ENCODE measurements at places on chromosomes 2 and 18. TPM values are rescaled to one million over a fixed set of nuclear protein-coding genes. Genes with fewer than 3 reads are reported as not detected.
A peak's percentile ranks its signal among the peaks of the same experiment; 100 is the strongest.

- DNase-seq = no peak
- peak overlapping the region; percentile 65 for H3K27ac ChIP-seq
- no peak overlapping the region for H3K4me3 ChIP-seq
- H3K4me1 ChIP-seq = peaks cover 10% of the 10 kb centered on the region
- no peaks in the 10 kb centered on the region for H3K36me3 ChIP-seq
Measured at GRCh38 chr2:28268386-28268785, 124.3 kb upstream of the FOSL2 start.

DNA sequence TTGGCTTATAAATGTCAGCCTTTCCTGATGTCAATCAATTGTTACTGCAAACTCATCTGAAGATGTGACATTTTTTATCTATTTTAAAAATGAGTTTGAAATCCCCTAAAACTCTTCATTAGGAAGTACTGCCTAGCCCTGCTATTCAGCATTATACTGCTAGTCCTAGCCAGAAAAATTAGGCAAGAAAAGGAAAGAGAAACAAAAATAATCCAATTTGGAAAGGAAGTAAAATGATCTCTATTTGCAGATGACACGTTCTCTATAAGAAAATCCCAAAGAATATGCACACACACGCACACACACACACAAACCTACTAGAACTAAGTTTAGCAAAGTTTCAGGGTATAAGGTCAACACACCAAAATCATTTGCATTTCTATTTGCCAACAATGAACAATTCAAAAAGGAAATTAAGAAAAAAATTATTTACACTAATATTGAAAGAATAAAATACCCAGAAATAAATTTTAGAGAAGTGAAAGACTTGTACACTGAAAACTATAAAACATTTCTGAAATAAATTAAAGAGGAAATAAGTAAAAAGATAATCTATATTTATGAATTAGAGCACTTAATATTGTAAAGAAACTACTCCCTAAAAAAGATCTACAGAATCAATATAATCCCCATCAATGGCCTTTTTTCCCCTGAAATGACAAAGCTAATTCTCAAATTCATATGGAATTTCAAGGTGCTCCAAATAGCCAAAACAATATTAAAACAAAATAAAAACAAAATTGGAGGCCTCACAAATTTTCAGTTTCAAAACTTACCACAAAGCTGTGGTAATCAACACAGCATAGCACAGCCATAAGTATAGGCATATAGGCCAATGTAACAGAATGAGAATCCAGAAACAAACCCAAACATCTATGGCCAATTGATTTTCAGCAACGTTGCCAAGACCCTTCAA lies 433.7 kb upstream of the TRIB2 start:
- H3K4me3 ChIP-seq = no peak overlapping the region
- H3K4me1 ChIP-seq = no peaks in the 10 kb centered on the region
- H3K36me3 ChIP-seq = no peaks in the 10 kb centered on the region
- no peaks in the 10 kb centered on the region for H3K27me3 ChIP-seq
- no peak for DNase-seq
- H3K27ac ChIP-seq = no peak overlapping the region

- DNase-seq = no peak
- H3K27me3 ChIP-seq = no peaks in the 10 kb centered on the region
- no peaks in the 10 kb centered on the region for H3K36me3 ChIP-seq
- no peak overlapping the region for H3K27ac ChIP-seq
- no peak overlapping the region for H3K4me3 ChIP-seq
- H3K4me1 ChIP-seq = no peaks in the 10 kb centered on the region
Measured at GRCh38 chr18:53056064-53056463, 716.1 kb downstream of the DCC start.

RIT2 gene
- not detected for total RNA-seq

DNA sequence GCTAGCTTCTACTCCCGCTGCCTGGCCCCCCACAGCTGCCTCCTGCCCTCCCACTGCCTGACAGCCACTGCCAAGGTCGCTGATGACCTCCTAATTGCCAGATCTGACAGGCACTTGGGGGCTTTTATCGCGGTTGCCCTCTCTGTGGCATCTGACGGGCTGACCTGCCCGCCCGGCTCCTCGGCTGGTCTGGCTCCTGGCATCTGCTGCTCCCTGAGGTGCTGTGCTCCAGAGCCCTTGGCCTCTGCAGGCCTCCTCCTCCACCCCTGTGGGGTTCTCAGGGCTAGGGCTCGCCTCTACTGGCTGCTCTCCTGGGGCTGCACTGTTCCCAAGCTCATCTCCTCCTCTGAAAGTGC lies 43.1 kb downstream of the INHBB start:
- DNase-seq = no peak
- H3K27ac ChIP-seq = no peak overlapping the region
- no peaks in the 10 kb centered on the region for H3K4me1 ChIP-seq

DNA sequence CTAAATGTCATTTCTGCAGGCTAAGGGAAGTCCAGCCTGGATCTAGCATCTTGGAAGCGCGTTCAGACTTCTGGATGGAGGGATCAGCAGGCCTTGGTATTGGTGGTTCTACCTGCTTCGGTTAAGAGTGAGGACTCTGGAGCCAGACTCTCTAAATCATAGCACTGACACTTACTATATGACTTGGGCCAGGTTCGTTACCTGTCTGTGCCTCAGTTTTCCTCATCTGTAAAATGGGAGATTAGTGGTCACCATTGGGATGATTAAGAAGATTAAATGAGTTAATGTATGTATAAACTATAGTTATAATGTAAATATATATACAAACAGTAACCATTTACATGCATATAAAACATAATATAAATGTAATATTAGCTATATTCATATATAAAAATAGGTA lies 995 bp upstream of the ICOS start:
- no peaks in the 10 kb centered on the region for H3K27me3 ChIP-seq
- no peak overlapping the region for H3K4me3 ChIP-seq
- no peak overlapping the region for H3K27ac ChIP-seq
- H3K4me1 ChIP-seq = no peaks in the 10 kb centered on the region

GRCh38 chr2:85768713-85769112 lies 14.9 kb downstream of the ATOH8 start:
- H3K27ac ChIP-seq = no peak overlapping the region
- H3K4me3 ChIP-seq = no peak overlapping the region
- no peaks in the 10 kb centered on the region for H3K36me3 ChIP-seq
- no peaks in the 10 kb centered on the region for H3K27me3 ChIP-seq
- DNase-seq = peak; percentile 57

IKZF2 gene
- total RNA-seq = 4.8 TPM

RGPD8 gene
- total RNA-seq = 8.6 TPM

DNA sequence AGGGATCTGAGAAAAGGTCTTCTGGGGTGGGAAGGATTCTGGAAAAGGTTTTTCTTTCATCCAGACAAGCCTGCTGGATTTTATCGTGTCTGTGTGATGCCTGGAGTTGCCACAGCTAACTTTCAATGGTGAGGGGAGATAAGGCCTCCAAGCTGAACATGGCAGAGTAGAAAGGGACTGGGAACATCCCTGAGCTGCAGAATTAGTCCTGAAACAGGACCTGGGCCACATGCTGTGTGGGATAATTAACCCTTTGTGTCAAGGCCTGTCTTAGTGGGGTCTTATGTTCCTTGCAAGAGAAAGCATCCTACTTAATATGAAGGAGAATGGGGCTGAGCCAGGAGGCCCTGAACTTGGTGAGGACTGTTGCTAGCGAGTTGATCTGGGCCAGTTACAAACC lies 66.4 kb downstream of the VSNL1 start:
- H3K27ac ChIP-seq = no peak overlapping the region
- no peaks in the 10 kb centered on the region for H3K4me1 ChIP-seq
- H3K4me3 ChIP-seq = no peak overlapping the region
- DNase-seq = no peak

MYO5B gene
- total RNA-seq = 106 TPM

COL6A3 gene
- total RNA-seq = 80.9 TPM

GRCh38 chr18:62388855-62389760 lies 64.0 kb downstream of the TNFRSF11A start:
- H3K4me1 ChIP-seq = peaks cover 19% of the 10 kb centered on the region
- H3K27ac ChIP-seq = no peak overlapping the region
- no peaks in the 10 kb centered on the region for H3K36me3 ChIP-seq
- H3K4me3 ChIP-seq = no peak overlapping the region

GRCh38 chr2:64114063-64114911 lies 29.9 kb downstream of the PELI1 start:
- H3K27me3 ChIP-seq = no peaks in the 10 kb centered on the region
- DNase-seq = no peak
- H3K27ac ChIP-seq = peak overlapping the region; percentile 73
- H3K4me3 ChIP-seq = no peak overlapping the region
- no peaks in the 10 kb centered on the region for H3K36me3 ChIP-seq

SERPINB12 gene
- not detected for total RNA-seq

GALNT1 gene
- total RNA-seq = 140 TPM

- DNase-seq = no peak
- no peak overlapping the region for H3K27ac ChIP-seq
- no peaks in the 10 kb centered on the region for H3K27me3 ChIP-seq
- no peaks in the 10 kb centered on the region for H3K36me3 ChIP-seq
- peaks cover 4% of the 10 kb centered on the region for H3K4me1 ChIP-seq
Measured at GRCh38 chr2:6957031-6957714, 40.0 kb downstream of the RNF144A start.

DNA sequence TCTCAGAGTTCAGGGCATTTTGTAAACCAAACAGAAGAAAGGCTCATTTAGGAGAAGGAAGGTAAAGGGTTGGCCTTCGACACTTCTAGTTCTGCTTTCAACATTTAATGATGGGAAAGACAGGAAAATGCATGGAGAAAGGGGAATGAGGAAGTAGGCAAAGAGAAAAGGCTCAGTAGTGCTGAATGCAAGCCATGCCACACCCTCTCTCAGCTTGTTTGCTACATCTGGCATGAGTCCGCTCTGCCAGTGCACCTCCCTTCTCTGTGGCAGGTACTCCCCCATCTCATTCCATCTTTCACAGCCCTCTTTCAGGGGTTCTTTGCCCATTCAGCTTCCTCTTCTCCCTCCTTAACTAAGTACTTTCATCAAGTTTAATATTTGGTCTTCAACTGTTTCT lies 120.9 kb upstream of the ITGB6 start:
- no peaks in the 10 kb centered on the region for H3K36me3 ChIP-seq
- H3K4me1 ChIP-seq = peaks cover 2% of the 10 kb centered on the region
- no peak overlapping the region for H3K4me3 ChIP-seq
- no peaks in the 10 kb centered on the region for H3K27me3 ChIP-seq

- DNase-seq = no peak
- H3K27ac ChIP-seq = no peak overlapping the region
- H3K36me3 ChIP-seq = no peaks in the 10 kb centered on the region
- H3K4me1 ChIP-seq = no peaks in the 10 kb centered on the region
Measured at GRCh38 chr2:214031566-214031965, 379.3 kb upstream of the VWC2L start.

DNA sequence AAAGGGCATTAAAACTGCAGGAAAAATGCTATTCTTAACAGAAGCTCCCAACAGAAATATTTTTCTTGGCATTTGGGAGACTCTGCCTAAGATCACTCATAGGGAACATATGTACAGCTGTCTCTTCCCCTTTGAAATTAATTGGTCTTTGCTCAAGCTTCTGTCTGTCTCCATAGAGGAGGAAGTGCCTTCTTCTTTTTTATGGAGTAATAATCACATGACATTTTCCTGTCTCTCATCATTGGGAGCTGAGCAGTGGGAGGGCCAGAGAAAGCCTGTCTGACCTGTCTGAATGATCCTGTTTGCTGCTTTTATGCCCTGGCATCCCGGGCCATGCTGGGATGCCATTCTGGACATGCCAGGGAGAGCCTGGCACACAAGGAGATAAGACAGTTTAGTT lies 145.6 kb downstream of the AQP4 start:
- H3K4me3 ChIP-seq = no peak overlapping the region
- no peaks in the 10 kb centered on the region for H3K4me1 ChIP-seq
- H3K27me3 ChIP-seq = no peaks in the 10 kb centered on the region
- DNase-seq = no peak

DNA sequence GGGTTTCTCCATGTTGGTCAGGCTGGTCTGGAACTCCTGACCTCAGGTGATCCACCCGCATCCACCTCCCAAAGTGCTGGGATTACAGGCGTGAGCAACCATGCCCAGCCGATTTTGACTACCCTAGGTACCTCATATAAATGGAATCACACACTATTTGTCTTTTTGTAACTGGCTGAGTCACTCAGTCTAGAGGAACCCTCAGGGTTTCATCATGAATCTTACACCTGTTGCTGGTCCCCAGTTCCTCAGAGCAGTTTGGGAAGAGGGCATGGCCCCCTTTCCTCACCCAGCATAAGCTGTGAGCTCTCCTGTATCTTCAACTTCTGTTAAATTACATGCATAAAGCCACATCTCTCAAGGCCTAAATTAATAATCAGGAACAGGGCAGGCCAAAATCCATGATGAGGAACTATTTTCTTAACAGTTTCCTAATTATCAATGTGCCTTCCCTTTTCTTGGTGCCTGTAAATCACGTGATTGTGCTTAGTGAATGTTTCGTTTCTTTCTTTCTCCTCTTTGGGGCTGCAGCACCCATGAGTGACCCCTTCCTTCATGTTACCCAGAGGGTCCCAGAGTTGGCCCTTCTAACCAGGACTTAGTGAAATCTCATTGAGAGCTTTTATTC lies 20.9 kb downstream of the DYSF start:
- peak overlapping the region; percentile 27 for H3K27ac ChIP-seq
- no peak overlapping the region for H3K4me3 ChIP-seq
- no peaks in the 10 kb centered on the region for H3K36me3 ChIP-seq
- H3K4me1 ChIP-seq = no peaks in the 10 kb centered on the region
- no peaks in the 10 kb centered on the region for H3K27me3 ChIP-seq

DNA sequence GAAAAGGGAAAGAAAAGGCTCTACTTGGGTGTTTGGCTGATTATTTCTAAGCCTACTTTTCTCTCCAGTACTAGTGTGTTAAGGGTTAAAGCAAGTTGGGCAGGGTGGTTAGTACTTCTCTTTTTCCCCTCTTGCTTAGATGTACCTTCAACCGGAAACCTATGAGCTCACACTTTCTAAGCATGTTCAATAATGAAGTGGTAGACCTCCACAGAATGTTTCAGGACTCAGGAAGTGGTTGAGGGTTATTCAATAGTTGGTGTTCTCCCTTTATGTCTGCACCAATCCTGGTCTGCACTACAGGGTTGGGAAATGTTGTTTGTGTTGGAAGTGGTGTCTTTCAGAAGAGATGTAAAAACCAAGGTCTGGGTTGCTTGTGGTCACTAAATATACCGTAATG lies 137.1 kb downstream of the ZEB2 start:
- no peak overlapping the region for H3K27ac ChIP-seq
- no peak for DNase-seq
- H3K36me3 ChIP-seq = no peaks in the 10 kb centered on the region

FARP2 gene
- total RNA-seq = 107 TPM

- no peak for DNase-seq
- no peak overlapping the region for H3K27ac ChIP-seq
- no peaks in the 10 kb centered on the region for H3K27me3 ChIP-seq
- H3K36me3 ChIP-seq = no peaks in the 10 kb centered on the region
- H3K4me3 ChIP-seq = no peak overlapping the region
Measured at GRCh38 chr2:190205657-190206056, 114.0 kb downstream of the HIBCH start.

REG1B gene
- total RNA-seq = 10.2 TPM

- H3K36me3 ChIP-seq = no peaks in the 10 kb centered on the region
- no peak overlapping the region for H3K4me3 ChIP-seq
- H3K4me1 ChIP-seq = peaks cover 4% of the 10 kb centered on the region
- H3K27ac ChIP-seq = no peak overlapping the region
- H3K27me3 ChIP-seq = no peaks in the 10 kb centered on the region
Measured at GRCh38 chr2:127170452-127171197, 49.5 kb downstream of the CYP27C1 start.

Data from colonic mucosa (tissue), 4 donors.